ENCODE measurements at places on chromosomes 2 and 18.

- DNase-seq = no peak
Observed at GRCh38 chr2:7430869-7431641, 513.8 kb downstream of the RNF144A start.

- peak; percentile 59 for DNase-seq
Observed at GRCh38 chr2:170812710-170813600, 3.7 kb upstream of the GAD1 start.

GRCh38 chr2:235027558-235028214 lies 75.9 kb downstream of the SH3BP4 start:
- DNase-seq = no peak

DNA sequence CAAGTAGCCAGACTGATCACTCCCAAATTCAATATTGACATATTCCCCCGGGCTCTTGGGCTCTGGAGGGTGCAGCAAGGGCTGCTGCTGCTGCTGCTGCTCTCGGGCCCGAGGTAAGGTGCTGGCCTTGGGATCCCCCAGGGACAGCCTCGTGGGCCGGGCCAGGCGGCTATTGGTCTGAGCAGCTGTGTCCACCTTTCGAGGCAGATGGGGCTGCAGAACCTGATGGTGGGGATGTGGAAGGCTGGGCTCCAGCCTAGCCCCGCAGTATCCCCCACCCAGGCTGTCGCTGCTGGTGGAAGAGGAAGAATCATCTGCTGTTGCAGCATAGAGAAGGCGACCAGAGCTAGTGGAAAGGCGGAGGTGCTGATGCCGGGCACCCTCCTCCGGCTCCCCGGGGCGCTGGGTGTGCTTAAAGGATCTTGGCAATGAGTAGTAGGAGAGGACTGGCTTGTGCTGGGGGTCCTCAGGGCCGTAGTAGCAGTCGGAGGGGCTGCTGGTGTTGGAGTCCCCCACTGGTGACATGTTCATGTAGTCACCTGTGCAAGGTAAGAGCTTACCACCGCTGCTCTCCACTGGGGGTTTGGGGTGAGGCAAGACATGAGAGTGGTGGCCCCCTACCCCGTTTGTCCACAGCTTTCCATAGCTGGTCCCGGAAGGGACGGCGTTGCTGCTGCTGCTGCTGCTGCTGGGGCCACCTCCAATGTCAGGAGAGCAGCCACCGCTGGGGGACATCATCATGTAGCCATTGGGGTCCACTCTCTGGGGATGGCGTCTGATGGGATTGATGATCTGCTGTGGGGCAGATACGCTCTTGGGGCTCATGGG lies 3.4 kb downstream of the IRS1 start:
- no peak for DNase-seq

DNA sequence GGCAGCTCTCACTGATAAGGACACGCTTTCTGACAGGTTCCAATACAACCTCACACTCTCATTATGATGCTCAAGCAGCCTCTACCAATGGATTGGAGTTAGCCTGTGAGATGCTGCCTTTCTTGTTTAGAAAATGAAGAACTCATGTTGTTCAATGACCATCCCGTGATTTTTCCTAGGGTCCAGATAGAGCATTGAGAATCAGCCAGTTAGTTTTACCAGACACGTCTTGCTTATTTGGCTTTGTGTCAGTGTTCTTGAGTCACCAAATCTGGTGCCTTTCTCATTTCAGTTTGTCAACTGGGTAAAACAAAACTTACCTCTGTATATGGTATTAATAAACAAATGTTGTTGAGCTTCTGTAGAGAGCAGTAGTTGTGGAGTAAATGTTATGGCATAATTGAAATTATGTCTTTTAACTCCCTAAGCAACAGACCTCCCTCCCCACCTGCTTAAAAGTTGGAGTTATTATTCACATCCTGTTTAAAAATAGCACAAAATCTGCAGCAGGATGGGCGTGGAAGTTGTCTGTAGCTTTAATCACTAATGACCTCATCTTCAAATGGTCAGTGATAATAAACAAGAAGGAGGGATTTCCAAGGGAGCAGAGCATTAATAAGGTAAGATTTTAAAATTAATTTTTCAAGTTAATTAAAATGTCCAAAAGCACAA lies 167.3 kb downstream of the HRH4 start:
- DNase-seq = no peak

- DNase-seq = no peak
Observed at GRCh38 chr2:58378152-58378551, 137.0 kb upstream of the FANCL start.

DNA sequence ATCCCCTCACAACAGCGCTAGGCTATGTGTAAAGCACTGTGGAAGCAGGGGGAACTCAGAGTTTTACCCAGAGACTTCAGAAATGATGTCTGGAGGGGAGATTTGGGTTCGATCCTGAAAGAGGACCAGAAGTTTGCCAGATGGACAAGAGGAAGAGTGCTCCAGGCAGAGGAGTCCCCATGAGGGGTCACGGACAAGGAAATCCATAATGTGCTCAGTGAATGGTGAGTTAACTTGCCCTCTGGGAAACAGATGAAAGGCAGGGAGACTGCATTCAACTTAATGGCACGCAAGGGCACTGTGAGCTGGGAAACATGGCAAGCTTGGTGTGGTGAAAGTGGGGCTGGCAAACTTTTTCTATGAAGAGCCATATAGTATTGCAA lies 6.0 kb upstream of the ASAP2 start:
- DNase-seq = no peak

DNA sequence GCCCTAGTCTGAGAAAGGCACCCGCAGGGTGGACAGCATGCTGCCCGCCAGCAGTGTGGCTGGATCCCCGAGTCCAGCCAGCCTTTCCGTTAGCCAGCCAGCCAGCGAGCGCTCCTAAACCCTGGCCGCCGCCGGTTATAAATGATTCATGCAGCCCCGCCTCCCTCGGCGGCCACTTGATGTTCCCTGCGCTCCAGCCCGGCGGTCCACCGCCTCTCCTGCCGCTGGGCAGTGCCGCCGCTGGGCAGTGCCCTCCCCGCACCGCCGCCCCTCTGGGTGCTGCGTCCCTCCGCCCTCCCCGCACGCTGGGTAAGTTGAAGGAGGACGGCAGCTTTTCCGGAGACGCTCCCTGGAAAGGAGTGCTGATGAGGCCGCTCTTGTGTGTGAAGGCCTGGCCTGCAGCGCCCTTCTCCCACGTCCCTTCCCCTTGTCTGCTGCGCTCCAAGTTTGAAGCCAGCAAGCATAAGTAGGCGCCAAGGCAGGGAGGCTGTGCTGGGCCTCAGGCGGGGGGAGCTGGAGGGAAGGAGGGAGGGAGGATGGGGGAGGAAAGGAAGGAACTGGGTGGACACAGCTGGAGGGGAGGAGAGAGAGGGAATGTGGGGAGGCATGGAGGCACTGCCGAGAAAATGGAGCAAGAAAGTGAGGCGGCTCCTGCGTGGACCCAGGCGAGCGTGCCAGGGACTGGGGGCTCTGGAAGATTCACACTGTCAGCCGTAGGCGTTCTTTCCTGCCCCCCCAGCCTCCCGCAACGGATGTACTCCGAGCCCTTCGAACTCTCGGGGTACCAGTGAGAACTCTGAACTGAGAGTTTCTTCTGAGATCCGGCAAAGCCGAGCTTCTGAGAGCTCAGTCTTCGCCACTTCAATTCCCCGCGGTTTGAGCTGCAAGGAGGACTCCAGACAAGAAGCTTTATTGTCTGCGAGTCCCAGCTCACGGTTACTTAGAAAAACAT lies 131.9 kb downstream of the GLI2 start:
- DNase-seq = peak; percentile 68

GRCh38 chr2:220937245-220937644 lies 634.9 kb downstream of the EPHA4 start:
- DNase-seq = no peak

DNA sequence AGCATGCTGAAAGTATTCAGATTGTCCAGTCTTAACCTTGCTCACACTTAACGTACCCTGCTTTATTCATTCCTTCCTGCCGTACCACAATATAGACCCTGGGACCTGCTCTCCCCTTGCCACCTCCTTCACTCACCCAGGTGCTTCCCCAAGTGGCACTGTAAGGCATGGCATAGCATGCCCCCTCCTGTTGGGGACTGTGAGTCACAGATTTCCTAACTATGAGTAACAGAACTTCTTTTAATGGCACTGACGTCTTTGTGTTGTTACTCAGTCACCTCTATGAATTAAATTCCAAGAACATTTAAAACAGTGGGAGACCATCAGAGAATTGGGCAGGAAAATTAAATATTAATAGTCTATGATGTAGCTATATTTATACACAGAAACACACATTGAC lies 117.2 kb downstream of the CTNNA2 start:
- no peak for DNase-seq

DNA sequence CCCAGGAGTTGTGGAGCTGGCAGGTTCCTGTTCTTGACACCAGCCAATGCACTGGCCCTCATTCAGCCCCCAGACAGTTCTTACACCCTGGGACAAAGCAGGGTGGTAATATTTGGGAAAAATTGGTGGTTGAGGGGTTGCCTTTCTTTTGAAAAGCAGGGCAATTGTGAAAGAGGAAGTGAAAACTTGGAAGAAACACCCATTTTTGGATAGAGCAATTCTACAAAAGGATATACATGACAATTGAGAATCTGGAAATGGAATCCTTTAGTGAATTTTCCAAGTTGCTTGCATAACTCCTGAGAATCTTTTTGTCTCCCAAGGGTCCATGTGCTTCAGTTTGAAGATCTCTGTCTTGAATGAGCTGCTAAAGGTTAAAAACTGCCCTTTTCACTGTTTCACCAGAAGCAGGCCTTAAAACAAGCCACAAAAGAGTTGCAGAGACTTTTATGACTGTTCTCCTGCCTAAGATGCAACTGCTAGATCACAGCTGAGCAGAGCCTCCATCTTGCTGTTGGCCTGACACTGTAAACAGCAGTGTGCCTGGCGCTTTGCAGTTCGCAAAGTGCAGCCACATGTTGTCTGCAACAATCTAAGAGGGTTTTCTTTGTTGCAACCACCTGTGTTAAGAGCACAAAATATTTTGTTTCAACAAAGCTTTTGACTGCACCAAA lies 11.8 kb downstream of the COL4A4 start:
- DNase-seq = no peak

GRCh38 chr2:7725171-7725849 lies 808.1 kb downstream of the RNF144A start:
- no peak for DNase-seq

DNA sequence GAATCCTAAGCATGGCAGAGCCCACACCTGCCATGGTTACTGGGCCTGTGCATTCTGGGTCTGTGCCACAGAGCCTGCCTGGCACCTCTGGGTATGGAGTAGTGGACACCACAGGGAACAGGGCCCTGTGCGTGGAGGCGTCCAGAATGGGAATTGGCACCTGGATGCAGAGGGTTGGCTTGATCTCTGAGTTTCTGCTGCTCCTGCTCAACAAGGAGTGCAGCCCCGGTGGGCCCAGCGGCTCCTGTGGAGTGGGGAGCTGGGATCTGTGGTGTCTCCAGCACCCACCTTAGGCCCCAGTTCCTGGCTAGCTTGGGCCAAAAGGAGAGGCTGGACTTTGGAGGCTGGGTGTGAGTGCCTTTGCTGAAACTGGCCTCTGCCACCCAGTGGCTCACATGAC lies 7.9 kb upstream of the ANKRD62 start:
- DNase-seq = no peak

- no peak for DNase-seq
Observed at GRCh38 chr2:55899881-55900280, 23.7 kb downstream of the EFEMP1 start.

- DNase-seq = no peak
Observed at GRCh38 chr2:79131687-79132086, 11.4 kb downstream of the REG1A start.

- DNase-seq = peak; percentile 48
Observed at GRCh38 chr2:229901819-229902218, 20.0 kb downstream of the TRIP12 start.

GRCh38 chr2:133718688-133719201 lies 150.5 kb upstream of the NCKAP5 start:
- no peak for DNase-seq

DNA sequence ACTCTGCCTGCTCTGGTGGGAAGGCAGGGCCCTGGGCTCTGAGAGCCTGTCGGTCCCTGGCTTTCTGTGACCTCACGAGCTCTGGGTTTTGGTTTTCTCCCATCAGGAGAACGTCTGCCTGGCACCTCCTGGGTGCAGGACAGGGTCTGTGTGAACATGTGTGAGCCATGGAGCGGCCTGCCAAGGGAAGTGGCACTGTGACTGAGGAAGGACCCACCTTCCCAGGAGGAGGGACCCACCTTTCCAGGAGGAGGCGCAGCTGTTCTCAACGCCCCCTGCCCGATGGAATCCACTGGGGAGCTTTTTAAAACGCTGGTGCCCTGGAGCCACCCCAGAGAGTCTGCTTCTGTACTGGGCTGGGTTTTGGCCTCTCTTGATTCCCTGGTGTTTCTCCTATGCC lies 168.7 kb downstream of the GLI2 start:
- no peak for DNase-seq

DNA sequence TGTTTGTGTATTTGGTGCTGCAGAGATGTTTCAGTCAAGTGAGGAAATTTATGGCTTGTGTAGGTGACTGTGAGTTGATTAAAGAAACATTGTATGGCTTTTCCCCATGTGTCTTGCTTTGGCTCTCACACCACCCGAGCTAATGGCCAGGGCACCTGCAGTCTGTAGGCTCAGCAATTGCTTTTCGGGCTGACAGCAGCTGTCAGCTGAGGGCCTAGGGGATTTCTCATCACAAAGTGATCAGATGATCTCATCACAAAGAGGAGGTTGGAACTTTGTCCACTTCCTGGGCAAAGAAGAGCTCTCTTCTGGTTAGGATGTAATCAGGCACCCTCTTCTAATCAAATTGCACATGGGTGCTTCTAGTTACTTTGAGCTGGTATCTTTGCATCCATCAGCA lies 632.2 kb downstream of the SLC4A3 start:
- no peak for DNase-seq

DNA sequence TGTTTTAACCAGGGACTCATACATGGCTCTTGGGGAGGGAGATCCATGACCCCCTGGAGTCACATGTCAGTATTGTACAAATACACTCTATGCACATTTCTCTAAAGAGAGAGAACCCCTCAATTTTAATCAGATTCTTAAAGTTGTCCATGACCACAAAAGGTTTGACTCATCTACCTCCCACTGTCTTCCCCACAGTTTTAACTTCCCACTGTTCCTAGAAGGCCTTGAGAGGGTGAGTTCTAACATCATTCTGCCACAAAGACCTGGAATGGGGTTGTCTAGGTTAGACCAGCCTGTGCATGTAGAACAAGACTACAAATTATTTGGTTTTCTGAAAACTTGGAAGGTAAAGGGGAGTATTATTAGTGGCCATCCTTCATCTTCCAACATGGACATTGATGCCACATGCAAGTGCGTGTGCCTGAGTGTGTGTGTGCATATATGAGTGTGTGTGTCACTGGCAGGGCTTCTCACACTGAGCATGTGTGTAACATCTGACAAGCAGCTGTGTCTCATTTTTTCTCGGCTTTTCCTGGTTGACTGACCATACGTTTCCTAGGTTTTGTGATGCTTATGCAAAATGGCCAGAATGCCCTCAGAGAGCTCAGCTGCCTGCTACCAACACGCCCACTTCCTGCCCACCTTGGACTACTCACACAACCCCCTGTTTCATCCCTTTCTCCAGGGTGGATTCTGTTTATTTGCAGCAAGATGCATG lies 94.6 kb upstream of the LGALSL start:
- no peak for DNase-seq

GRCh38 chr2:235223011-235223410 lies 270.8 kb upstream of the AGAP1 start:
- DNase-seq = no peak

All from HTR-8/SVneo (cell line).